A549 (cell line): ENCODE measurements at places on chromosomes 1 and 21. TPM values are rescaled to one million over a fixed set of nuclear protein-coding genes. Genes with fewer than 3 reads are reported as not detected.

GRCh38 chr1:224745394-224745793, 129.3 kb downstream of the CNIH3 start:
- no peak for DNase-seq

GRCh38 chr1:231921646-231922345, 295.2 kb downstream of the DISC1 start:
- no peak for DNase-seq

The CLEC20A gene
- polyA plus RNA-seq: not detected in 3 replicates

- DNase-seq: no peak
Measured at GRCh38 chr1:112244131-112244530, 151.9 kb upstream of the CTTNBP2NL start.

- DNase-seq: no peak
Measured at GRCh38 chr1:116878804-116879477, 30.8 kb upstream of the PTGFRN start.

DNA sequence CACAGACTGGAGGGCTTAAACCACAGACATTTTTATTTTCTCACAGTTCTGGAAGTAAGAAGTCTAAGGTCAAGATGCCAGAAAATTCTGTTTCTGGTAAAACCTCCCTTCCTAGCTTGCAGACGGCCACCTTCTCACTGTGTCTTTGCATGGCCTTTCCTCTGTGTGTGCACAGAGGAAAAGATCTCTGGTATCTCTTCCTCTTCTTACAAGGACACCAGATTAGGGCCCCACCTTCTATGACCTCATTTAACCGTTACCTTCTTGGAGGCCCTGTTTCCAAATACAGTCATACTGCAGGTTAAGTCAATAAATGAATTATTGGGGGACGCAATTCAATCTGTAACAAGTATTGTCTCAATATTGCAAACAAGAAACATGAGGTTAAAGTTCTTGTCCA, 63.0 kb upstream of the PRDX6 start:
- DNase-seq: no peak

The KCNN3 gene
- polyA plus RNA-seq: 0.01 to 0.04 TPM in 2 of 3 replicates, not detected in the other

The NBPF19 gene
- 3.0 to 3.4 TPM (median 3.3 TPM) in 3 replicates for polyA plus RNA-seq

GRCh38 chr1:234529950-234530237, 50.9 kb upstream of the TARBP1 start:
- DNase-seq: no peak

GRCh38 chr1:108969346-108969745, 6.1 kb upstream of the CLCC1 start:
- DNase-seq: no peak

DNA sequence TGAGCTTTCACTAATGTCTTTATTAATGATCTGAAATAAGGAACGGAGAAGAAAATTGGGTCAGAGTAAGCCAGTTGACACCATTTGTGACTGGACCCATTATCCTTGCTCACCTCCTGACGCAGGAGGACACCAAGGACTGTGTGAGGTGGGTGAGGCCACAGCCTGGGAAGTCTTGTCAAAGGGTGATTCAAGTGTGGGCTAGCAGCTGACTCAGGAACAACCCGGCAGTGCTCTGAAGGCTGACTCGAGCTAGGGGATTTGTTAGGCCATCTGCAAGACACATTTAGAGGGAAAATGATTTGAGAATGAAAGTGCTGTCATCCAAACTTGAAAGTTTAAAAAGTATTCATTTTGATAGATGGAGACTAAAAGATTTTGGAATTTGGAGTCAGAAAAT, 21.2 kb downstream of the PRRX1 start:
- DNase-seq: no peak

The ITLN2 gene
- 0.22 TPM in 1 of 3 replicates, not detected in the others for polyA plus RNA-seq
